ENCODE measurements at places on chromosomes 5 and 9. TPM values are rescaled to one million over a fixed set of nuclear protein-coding genes. Genes with fewer than 3 reads are reported as not detected.

Gene PRKACG
- total RNA-seq, result not detected

- no peak for DNase-seq
Measured at GRCh38 chr9:93053781-93054331, 4.6 kb upstream of the SUSD3 start.

- no peak for DNase-seq
Measured at GRCh38 chr5:38601133-38601862, 44.9 kb upstream of the LIFR start.

- no peak for DNase-seq
Measured at GRCh38 chr9:129487658-129488483, 133.0 kb downstream of the C9orf50 start.

DNA sequence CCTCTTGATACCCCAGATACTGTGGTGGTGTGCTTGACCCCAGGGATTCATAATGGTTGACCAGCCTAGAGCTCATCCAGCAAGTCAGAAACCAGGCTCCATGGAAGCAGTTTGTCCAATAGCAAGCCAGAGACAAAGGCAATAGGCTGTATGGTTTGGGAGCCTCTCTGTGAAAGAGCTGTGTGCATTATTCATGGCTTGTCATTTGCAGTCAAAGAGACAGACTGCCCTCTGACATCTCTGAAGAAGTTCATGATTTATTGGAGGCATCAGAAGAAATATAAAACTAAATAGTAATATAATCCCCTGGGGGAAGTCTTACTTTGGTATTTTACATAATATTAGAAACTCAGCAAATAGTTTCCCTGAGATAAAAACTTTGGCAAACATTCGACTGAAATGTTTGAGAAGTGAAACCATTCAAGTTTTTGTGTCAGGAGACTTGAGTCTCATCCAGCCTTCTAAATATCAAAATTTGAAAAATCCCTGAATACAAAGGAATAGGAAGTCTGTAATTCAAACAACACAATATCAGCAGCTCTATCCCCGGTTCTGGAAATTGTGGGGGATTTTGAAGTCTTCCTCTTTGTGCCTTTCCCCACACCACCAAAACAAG is 250.3 kb downstream of the ZSWIM6 start:
- DNase-seq, result no peak

All from HT1080 (cell line).